ENCODE measurements at places on chromosomes 7 and 10.

GRCh38 chr10:75866300-75866625 lies 434.8 kb downstream of the LRMDA start:
- no peak for DNase-seq

- no peak for DNase-seq
These were observed 63.0 kb downstream of the CUX1 start for GRCh38 chr7:101880282-101881054.

DNA sequence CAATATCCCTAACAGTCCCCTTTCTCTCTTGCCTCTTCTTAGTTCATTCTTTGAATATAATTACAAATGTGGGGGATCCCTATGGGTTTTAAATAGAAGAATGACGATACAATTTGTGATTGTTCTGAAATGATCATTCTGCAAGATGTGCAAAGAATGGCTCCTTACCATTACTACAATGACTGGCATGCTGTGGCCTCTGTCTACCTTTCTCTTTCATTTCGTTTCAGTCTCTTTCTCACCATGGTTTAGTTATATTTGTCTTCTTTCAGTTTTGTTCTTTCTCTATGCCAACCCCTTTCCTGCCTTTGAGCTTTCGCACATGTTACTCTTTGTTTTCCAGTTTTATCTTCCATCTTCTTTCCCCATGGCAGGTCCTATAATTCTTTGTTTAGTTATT lies 176.5 kb downstream of the SUGCT start:
- DNase-seq, result no peak

DNA sequence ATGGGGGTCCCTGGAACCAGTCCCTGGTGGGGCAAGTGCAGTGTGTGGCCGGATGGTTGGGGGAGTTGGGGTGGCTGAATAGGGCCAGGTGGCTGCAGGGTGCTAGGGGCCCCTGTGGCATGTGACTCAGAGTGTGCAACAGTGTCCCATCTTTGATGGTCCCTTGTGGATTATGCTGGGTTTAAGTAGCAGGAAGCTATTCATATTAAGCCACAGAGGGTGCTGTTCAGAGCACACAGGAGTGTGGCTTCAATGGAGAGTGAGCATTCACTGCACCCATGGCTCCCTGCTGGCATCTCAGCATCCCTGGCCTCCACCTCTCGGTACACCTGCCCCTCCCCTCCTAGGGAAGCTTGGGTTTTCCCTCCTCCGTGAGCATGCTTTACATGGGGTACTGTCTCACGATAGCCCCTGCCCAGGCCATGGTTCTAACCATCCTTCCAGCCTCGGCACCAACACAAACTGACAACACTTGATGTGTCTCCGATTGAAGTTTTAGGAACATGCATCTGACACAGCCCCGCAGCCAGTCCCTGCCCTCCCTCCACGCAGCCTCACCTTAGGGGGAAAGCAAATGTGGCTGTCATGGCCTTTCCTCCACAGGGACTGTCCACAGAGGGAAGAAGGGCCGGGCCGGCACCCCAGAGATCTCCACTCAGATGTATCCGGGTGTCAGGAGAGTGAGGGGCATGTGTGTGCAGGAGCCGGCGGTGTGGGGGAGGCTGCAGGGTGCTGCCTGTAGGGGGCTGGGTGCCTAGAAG lies 30.4 kb upstream of the PPIF start:
- no peak for DNase-seq

GRCh38 chr10:26081459-26081858 lies 135.1 kb upstream of the GAD2 start:
- DNase-seq, result no peak

GRCh38 chr7:140640727-140641523 lies at the start of gene DENND2A:
DENND2A (minus strand) TSS chr7:140640813; CDS start chr7:140602397, 38,416 bp downstream.
- DNase-seq, result no peak

- no peak for DNase-seq
These were observed 791.2 kb downstream of the GRID1 start for GRCh38 chr10:85575441-85575840.

DNA sequence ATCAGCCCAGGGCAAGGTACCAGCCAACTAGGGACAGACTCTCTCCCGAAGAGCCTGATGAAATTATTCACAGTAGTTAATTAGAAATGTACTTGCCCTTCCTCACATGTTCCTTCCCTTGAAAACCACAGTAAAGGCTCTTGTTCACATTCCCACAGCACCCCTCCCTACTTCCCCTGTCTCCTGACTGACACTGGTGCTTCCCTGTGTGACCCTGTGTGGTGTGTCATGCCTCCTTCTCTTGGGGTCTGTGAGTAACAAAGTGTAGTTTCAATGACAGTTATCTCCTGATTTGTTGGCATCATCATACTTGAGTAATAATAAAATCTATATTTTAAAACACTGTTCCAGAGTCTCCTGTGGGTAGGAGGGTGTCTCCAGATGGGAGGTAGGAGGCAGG lies 209.7 kb downstream of the ABCA13 start:
- no peak for DNase-seq

DNA sequence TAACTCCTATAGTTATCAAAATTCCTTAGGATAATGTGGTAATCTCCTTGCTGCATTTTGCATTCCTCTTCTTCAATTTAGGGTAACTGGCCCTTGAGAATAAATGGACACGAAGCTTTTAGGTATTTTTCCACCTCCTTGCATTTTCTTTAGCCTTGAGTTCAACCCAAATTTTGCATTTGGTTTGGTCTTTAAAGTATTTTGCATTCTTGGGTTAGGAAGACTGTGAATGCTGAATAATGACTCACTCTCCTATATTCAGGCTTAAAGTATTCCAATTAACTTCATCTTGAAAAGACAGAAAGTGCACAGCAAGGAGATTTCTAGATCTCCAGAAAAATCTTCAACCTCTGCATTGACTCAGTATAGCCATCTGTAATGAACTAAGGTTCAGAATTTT lies 47.3 kb downstream of the TFPI2 start:
- DNase-seq, result no peak

- no peak for DNase-seq
These were observed 39.0 kb downstream of the ADK start for GRCh38 chr10:74189999-74190421.

- DNase-seq, result no peak
These were observed 50.4 kb upstream of the MSMB start for GRCh38 chr10:46096446-46096845.

GRCh38 chr10:35570397-35570796 lies 34.7 kb upstream of the GJD4 start:
- no peak for DNase-seq

Data from activated CD4-positive, CD25-positive, alpha-beta regulatory T cell treated with anti-CD3 and anti-CD28 coated beads, Interleukin-2, amount 50 U/mL, for 16 hours (primary cell).